Skin of body (tissue), 3 donors: ENCODE measurements at places on chromosomes 3 and 15. TPM values are rescaled to one million over a fixed set of nuclear protein-coding genes. Genes with fewer than 3 reads are reported as not detected.
A peak's percentile ranks its signal among the peaks of the same experiment; 100 is the strongest.

DNA sequence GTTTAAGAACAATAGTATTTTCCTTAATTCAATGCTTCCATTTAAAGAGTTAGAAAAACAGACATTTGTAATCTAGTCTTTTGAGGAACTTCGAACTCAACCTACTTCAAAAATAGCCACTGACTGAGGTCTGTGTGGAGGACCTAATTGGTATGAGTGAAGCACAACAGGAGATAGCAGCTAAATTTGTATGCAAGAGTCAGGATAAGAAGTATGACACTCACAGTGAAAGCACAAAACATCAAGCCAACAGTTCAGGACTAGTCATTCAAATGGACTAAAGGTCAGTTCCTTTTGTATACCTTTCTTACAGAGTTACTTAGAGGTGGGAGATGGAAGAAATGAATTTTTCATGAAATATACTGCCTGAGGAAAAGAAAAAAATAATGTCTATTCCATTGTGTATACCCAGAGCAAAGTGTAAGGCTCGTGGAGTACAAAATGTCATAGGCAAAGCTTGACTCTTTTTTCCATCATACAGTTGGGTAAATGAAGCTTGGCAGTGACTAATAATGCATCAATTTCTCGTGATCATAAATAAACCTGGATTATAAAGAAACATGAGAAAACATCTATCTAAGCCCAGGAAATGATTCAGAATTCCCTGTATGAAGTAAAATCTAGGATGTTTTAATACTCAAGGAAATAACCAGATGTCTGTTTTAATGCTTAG lies 1005.2 kb upstream of the CADM2 start:
- no peak for DNase-seq

- no peak for DNase-seq
These were observed 20.6 kb upstream of the LCTL start for GRCh38 chr15:66586155-66586976.

KBTBD8 gene
- 2.6 TPM for total RNA-seq

GRCh38 chr15:31296219-31296645 lies 30.4 kb upstream of the KLF13 start:
- DNase-seq = no peak

- no peak for DNase-seq
These were observed 7.2 kb downstream of the MAP6D1 start for GRCh38 chr3:183818041-183818620.

GRCh38 chr15:90945091-90945490 lies 9.6 kb upstream of the RCCD1 start:
- no peak for DNase-seq

DNA sequence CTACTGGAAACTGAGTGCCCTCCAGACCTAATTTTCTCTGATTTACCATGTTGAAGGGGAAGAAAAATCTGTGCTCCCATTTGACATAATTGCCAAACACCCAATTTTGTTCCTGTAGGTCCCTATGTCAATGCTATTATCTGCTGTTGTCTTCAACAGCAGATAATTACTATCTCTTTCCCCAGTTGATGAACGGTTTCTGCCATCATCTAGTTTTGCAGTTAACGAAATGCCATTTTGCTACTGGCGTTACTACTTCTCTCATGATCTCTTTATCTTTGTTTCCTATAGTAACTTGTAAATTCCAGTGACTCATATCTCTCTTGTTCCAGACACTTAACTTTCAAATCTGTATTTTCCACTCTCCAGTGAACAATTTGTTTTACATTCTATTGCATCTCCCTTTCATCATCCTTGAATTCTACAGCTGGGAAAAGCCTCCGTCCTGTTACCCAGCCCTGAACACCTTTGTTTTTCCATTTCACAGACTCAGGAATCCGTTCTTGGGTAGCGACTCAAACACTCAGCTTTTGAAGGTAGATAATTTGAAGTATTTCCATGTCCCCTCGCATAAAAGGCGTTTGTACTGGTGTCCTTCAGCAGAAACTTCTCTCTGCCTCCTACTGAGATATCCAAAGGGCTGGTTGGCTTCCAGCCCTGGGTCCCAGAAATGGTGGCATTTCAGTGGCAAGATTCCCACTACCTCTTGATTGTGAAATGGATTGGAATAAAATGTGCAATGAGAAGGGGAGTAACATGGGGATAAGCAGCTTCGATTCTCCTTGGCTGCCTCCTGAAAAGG lies 111.7 kb downstream of the FOXB1 start:
- DNase-seq = no peak

- DNase-seq = no peak
These were observed 227.2 kb downstream of the RSRC1 start for GRCh38 chr3:158337110-158337509.

DNA sequence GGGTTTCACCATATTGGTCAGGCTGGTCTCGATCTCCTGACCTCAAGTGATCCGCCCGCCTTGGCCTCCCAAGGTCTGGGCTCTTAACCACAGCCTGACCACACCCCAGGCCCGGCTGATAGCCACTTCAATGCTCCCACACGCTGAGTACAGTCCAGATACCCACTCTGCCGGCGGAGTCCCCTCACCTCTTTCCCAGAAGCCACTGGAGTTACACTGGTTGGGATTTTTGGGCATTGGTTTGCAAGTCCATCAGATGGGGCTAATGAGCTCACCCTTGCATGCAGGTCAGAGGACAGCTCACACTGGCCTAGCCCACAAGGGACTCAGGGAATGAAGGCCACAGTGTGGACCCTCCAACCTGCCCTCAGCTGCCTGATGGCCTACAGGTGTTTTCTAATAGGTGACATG lies 60.1 kb downstream of the IQSEC1 start:
- DNase-seq = no peak

GRCh38 chr3:5126586-5126985 lies 4.5 kb downstream of the ARL8B start:
- no peak for DNase-seq

- peak; percentile 50 for DNase-seq
These were observed at the start of gene FRMD5 for GRCh38 chr15:44195151-44195740. Gene FRMD5 (minus strand): TSS chr15:44195271.

GRCh38 chr15:41849204-41849603 lies 10.6 kb downstream of the PLA2G4B start:
- DNase-seq = no peak

KCNMB2 gene
- total RNA-seq = 3.4 TPM

HIGD2B gene
- not detected for total RNA-seq

GPR171 gene
- 0.39 TPM for total RNA-seq

DNA sequence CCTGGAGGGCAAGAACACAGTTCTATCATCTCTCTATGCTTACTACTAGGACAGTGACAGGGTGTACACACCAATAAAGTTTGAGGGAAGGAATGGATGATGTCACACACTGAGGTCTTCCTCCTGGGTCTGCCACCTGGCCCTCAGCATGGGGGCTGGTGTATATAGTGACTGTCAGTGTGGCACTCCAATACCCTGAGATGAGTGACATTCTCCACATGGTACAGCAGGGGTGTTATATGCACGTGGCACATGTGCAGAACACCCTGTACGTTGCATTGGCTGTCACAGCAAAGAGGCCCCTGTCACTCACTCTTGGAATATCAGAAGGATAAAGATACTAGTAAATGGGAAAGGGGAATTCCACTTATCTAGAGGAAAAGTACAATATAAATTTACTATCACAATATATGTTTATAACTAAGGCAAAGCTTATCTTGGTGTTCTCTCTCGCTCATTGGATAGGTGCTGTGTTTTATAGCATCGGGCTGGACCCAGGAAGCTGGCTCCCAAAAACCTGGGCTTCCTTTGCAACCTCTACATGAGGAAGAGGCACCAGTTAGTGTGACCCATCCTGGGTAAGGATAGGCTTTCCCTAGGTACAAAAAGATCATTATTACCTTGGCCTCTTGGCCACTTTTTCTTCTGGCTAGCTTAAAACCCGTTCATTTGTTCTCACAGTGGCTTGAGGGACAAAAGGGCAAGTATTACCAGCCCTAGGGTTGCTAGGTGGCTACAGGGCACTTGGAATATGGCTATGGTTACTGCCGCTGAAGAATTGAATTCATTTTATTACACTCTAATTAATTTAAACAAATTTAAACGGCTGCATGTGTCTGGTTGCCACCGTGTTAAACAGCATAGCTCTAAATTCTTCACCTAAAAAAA lies 54.8 kb upstream of the HES1 start:
- no peak for DNase-seq

POMGNT2 gene
- 9.0 TPM for total RNA-seq

DNA sequence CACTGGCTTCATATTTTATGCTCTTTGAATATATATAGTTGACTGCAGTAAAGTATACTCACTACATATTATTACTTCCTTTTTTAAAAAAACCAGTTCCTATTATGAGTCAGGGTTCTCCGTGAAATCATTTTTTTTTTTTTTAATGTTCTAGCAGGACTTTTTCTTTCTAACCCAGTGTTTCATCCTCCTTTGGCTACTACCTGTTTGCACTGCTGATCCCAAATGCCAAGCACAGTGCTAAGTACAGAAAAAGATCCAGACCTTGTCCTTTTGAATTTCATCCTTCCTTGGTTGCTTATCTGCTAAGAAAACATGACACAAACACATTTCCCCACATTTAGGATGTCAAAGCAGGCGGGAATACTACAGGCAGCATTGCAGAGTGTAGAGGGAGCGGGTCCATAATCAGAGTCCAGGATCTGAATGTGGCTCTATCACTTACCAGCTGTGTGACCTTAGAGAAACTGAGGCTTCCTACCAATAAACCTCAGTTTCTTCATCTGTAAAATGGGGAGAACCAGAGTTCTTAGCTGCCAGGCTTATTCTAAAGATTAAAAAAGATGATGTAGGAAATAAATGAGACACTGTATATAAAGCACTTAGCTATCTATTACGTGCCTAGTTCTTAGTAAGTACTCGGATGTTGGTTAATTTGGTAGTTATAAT lies 37.2 kb upstream of the ANPEP start:
- DNase-seq = no peak

- no peak for DNase-seq
These were observed 902 bp downstream of the P2RY13 start for GRCh38 chr3:151328298-151328995.

SNX22 gene
- total RNA-seq = 0.99 TPM

DNA sequence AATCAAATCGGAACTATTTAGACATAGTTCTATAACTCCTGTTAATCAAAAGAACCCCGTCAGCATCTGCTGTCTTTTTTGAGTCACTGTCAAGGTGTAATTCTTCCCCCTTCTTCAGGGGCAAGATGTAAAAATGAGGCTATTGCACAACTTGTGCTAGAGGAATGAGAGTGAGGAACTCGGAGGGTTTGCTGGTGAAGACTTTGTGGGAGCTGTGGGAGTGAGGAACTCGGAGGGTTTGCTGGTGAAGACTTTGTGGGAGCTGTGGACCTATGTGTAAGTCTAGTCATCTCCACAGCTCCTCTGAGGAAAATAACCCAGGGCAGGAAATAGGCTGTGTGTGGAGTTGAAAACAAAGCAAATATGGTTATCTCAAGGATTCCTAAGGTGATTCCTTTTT lies 2.5 kb upstream of the CERS3 start:
- DNase-seq = no peak

DNA sequence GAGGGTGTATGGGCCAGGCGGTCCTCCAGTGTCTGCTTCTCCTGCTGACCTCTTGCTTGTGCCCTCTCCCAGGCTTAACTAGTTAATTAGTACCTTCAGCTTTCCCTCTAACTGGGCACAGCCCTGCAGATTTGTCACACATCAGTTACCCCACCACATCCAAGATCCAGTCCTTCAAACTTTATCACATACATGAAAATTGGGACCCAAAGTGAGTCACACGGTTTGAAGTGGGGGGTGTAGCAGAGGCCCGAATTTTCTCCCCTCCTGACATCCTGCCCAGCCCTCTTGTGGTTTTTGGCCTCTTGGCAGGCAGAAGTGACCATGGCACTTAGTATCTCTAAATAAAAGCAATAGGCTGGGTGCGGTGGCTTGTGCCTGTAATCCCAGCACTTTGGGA lies 3.9 kb downstream of the MAPKAPK3 start:
- no peak for DNase-seq

DNA sequence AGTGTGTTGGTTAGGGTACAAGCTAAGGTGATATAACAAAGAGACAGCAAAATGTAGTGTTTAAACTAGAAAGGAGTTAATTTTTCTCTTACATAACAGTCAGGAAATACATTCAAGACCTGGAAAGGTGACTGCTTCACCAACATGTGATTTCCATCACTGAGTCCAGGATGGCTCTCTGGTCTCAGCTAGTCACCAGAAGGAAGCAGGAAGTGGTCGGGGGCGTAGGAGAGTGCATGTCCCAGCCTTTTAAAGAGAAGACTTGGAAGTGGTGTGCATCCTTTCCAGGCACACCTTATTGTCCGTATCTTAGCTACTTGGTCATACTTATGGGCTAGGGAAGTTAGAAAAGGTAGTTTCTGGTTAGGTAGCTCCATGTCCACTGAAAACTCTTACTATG lies 11.1 kb upstream of the UBE2Q2 start:
- DNase-seq = no peak

GRCh38 chr3:188254520-188255070 lies 100.6 kb downstream of the LPP start:
- no peak for DNase-seq

DNA sequence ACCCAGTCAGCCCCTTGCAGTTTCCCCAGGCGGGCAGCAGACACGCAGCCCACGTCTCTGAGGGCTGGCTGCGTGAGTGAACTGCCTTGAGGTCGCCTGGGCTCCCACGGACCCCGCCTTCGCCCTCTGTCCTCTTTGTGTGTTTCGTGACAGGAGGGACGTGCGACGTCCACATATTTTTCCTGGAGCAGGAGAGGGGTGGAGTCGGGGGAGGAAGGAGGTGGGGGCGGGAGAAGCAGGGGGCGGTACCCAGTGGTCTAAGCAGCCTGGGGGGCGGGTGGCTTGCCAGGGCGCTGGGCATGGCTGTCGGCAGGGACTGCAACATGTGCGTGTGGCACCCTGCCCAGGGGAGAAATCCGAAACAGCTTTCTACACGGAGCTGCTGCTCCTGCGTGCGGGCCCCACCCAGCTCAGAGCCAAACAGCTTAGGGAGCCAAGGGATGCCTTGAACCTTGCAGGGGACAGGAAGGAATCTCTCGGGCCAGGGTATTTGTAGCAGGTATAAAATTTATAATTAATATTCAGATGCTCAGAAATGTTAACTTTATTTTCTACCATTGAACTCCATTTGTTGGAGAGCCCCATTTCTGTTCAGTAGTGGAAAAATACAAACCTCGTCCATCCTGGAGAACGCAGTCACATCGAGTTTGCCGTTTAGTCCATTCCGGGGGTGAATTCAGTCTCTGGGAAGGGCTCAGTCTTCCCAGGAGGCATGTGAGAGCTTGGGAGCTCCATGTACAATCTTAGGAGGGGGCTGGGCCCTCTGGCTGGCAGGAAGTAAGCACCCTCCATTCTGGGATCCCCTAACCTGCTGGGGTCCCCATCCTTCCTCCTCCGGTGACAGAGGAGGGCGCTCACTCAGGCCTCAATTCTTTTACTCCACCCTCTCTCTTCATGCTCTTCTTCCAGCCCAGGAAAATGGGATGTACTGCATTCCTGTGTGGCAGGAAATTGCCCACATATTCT lies 79.1 kb upstream of the MEF2A start:
- peak; percentile 70 for DNase-seq

FAM174B gene
- 16.2 TPM for total RNA-seq

PP2D1 gene
- total RNA-seq = not detected

DNA sequence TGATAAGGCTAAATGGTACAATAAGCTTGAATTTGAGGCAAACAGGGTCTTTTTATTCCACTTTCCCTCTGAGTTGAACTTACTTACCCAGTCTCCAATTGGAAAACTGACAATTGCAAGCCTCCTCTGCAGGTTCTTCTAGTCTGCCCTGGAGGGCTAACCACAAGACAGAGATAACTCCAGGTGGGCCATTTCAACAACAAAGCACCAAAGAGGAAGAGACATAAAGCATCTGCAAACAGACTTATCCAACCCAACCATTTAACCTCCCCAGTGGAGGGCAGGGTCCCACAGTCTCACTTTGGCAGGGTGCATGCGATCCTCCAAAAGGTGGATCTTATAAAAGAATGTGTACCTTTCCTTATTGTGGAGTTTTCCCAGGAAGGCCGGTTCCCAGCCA lies 525.8 kb downstream of the DIPK2A start:
- no peak for DNase-seq

- peak; percentile 34 for DNase-seq
These were observed 8.5 kb downstream of the FAM107A start for GRCh38 chr3:58568572-58569286.
